Activated CD4-positive, alpha-beta T cell treated with anti-CD3 and anti-CD28 coated beads, Interleukin-2, amount 50 U/mL, for 4 hours (primary cell): ENCODE measurements at places on chromosomes 2 and 18.

DNA sequence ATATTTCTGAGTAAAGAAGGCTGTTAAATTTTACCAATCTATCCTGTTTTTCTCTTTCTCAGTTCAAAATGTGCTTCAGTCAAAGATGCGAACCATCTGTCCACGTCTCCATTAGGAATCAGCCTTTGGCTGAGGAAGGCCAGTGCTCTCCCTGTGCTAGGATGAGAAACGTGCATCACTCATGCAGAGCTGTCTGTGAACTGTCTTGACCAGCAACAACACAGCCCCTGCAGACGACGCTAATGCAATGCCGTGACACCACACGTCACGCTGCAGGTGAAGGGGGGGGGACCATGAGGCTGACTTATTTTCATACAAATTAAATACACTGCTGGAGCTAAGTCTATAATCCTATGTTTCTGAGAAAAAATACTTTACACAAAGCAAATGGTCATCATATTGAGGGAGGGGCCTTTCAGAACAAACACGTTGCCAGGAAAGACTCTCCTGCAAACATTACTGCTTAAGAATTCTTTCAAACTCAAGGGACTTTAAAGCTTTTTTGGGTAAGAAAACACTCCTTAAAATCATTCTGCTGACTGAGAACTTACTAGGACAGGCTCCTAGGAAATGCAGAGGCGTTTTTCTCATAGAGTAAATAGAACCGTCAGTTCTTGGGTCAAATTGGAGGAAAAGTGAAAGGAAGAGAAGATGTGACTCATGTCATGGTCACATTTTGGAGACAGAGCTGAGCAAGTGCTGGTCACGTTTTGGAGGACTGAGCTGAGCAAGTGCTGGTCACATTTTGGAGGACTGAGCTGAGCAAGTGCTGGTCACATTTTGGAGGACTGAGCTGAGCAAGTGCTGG lies 97.0 kb downstream of the MBP start:
- DNase-seq, result no peak

DNA sequence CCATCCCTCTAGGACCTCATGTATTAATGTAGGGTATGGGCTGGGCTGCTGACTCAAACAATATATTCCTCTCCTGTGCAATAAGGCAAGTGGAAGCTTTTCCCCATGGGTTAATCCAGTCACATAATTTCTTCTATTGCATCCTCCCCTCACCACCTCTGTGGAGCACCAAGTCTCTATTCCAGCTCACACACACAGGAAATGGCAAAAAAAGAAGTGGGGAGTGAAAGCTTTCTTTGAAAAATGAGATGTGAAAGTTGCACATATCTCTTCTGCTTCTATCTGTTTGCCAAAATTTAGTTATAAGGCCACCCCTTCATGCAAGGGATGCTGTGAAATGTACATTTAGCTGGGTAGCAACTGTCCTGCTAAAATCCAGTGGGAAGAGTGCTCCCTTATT lies 121.3 kb downstream of the CDC42EP3 start:
- no peak for DNase-seq

GRCh38 chr2:171523088-171524017 lies 1.1 kb downstream of the CYBRD1 start:
- DNase-seq, result no peak

DNA sequence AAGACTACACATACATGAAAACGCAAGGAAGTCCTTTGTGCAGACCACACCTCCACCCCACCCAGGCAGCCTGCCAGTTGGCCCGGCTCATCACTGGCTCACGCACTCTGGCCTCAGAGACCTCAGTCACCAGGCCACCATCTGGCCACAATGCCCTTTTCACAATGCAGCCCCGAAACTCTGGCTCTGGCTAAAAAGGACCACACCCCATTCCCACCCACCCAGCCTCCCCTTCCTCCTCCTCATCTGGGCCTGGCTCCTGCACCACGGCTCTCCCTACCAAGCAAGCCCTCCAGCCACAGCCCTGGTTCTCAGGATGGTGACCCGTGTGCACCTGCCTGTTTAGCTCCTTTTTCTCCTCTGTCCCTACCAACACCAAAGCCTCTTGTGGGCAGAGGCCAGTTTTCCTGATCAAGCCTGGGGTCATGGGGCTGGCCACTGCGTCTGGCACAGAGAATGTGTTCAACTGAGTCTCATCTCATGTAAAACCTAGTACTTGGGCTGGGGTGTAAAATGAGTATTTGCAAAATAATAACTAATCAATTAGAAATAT lies 7.4 kb downstream of the HDAC4 start:
- no peak for DNase-seq

DNA sequence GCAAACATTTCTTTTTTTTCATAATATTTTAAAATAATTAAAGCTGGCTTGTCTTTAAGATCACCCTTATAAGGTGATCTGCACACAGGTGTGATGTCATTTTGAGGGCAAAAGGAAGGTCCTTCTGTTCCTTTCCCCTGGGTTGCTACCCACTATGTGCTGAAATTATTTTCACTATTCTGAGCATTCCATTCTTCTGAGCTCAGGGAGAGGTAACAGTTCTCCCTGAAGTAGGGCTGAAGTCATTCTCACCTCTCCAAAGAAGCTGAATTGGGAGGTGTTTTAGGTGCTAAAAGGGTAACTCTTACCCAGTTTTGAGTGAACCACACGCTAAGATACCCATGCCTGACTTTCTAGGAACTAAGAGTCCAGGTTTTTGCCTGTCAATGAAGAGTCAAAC lies 247.6 kb downstream of the SLC4A3 start:
- DNase-seq, result no peak

DNA sequence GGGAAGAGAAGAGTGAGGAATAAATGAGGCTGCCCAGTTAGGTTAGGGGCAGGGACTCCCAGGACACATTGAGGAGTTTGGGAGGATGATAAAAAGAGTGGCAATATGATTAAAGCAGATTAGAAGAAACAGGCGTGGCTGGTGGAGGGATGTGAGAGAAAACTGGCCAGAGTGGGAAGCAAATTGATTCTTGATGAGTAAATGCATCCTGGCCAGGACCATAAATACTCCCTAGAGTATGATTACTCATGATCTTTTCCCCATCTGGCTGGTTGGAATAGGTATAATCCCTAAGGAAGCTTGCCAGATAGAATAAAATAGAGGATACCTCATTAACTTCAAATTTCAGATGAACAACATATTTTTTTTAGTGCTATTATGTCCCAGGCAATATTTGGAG lies 21.5 kb upstream of the DAW1 start:
- DNase-seq, result no peak

- DNase-seq, result no peak
These were observed 234.9 kb upstream of the SMAD7 start for GRCh38 chr18:49185623-49186022.

GRCh38 chr18:62328586-62329525 lies 3.7 kb downstream of the TNFRSF11A start:
- DNase-seq, result no peak

DNA sequence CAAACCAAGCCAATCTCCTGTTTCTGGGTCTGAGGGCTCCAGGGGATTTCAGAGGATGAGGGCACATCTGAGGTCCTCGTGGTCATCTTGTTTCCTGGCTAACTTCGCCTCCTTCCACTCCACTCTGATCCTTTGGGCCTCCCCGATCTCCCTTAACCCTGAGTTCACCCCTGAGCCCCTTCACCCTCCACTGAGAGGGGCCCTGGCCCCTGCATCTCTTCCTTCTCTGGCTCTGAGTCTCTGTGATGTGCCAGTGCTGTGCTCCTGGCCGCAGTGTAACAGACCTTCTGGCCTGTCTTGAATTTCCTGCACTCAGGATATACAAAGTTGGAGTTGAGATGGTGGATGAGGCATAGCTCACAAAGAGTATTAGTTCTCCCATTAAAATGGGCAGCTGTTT lies 84.7 kb upstream of the BOD1L2 start:
- no peak for DNase-seq

DNA sequence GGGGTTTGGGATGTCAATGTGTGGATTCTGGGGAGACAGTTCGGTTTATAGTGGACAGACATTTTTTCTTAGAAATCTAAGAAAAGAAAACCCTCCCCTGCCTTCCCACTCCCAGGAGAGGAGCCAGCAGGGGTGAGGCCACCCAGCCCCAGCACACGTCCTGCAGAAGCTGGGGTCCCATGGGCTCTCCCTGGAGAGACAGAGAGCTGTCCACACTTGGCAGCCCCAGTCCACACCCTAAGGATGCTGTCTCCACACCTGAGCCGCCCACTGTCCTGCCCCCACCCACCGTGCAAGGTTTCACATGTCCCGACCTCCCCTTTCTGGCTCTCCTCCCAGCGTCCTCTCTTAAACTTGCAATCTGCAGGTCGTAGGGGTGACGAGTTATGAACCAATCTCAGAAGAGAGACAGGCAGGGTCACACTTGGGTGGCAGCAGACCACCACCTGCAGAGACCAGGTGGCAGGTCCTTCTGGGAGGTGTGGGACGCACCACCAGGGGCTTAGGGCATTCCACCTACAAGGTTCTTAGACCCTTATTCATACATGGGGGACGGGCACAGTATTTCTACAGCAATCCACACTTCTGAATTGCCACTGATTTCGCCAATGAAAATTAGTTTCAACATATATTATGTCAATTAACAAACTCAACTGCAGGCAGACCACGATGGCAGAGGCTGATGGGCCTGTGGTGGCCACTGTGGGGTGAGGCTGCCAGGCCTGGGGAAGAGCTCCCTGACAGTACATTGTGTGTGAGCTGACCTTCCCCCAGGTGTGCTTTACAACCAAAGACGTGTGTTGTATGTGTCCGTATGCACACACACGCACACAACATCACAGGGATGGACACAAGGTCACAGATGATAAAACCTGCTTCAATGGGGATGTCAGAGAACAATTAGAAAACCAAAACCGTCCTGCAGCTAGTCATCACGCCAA lies 158.5 kb downstream of the TPO start:
- no peak for DNase-seq

DNA sequence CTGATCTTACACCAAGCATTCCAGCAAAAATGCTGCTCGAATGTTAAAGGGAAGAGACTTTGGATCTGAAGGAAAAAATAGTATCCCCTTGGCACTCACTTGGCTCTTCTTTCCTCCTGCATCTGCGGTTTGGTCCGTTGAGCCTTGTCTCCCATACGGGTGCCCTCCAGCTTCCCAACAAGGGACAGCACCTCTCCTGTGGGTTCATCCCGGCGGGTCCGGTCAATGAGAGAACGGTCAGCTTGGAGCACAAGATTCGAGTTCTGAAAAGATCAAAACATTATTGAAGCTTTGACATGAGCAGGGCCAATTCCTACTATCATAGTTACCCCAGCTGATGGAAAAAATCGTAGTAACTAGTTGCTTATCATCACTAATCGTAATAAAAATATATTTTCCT lies 740 bp downstream of the SNRNP200 start:
- no peak for DNase-seq

DNA sequence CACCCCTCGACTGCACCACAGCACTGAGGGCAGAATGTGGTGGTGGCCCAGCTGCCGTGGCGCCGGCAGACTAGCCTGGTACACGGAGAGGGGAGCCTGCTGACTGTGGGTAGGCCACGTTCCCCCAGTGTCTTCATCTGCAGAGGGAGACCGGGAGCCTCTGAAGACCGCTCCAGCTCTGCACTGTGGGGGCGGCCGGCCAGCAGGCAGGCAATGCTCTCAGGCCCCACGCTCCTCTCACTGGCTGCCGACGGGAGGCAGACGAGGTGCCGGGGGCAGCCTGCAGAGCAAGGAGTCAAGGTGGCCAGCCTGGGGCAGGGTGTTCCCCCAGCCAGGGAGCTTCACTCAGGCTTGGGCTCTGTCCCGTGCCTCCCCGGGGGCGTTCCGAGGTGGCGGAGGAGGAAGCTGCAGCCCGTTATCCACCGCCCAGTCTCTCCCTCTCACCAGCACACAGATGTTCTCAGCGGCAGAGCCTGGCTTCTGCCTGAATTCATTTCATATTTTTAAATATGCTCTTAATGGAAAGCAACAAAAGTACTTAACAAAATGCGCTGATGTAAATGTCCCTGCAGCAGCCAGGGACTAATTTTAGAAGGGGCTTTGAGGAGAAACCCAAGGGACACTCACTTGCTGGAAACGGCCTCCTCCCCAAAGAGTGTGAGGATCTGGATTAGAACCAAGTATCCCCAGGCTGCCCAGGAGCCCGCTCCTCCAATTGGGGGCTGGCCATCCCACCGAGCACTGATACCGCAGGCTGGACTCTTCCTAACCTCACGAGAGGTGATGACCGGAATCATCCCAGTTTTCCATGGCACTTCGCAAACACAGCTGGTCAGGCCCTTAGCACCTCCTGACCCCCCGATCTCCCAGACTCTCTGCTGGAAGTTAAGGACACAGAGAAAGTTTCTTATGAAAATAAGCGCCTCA lies 87.8 kb downstream of the HDAC4 start:
- DNase-seq, result no peak

GRCh38 chr2:222074674-222075073 lies 224.1 kb downstream of the PAX3 start:
- no peak for DNase-seq

DNA sequence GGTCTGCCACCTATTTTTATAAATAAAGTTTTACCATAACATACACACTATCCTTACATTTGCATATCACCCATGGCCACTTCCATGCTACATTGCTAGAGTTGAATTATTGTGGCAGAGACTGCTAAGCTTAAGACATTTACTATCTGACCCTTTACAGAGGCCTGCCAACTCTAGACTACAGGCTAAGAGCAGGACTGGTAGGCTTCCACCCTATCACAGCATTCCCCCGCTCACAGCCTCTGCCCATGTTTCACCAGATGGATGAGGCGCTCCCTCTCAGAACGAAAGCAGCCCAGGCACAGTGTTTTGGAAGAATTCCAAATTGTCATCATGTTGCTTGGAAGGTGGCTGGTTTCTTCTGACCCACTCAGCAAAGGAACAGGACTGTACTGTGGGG lies 91.7 kb upstream of the SLC35G4 start:
- DNase-seq, result no peak

DNA sequence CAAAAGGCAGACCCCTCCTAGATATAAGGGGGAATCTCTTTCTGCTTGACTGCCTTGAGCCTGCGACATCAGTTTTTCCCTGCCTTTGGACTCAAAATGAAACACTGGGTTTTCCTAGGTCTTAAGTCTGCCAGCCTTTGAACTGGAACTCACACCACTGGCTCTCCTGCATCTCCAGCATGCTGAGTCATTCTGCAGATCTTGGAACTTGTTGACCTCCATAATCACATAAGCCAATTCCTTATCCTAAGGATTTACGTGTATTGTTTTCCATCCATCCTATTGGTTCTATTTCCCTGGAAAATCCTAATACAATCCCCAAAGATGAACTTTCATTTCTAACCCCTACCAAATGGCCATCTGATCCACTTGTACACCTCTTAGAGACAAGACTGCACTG lies 88.0 kb downstream of the AFF3 start:
- DNase-seq, result no peak

DNA sequence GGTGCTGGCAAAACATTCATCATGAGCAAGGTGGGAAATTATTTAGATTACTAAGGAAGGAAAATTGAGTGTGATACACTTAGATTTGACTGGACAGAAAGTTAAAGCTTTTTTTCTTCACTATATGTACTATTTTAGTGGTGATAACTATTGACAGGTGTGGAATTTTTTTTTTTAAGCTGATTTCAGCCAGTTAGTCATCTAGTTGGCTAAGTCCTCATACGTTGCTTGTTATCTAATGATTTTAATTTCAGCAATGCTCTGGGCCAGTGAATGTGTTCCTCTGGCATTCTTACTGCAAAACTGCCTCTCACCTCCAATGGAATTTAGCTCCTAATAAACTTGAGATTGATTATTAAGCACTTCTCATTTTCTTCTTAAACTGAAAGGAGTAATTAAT lies 1223.2 kb upstream of the ACVR2A start:
- DNase-seq, result no peak

- no peak for DNase-seq
These were observed 66.9 kb downstream of the HS1BP3 start for GRCh38 chr2:20584045-20584398.
